ENCODE measurements at places on chromosomes 7 and 10.

DNA sequence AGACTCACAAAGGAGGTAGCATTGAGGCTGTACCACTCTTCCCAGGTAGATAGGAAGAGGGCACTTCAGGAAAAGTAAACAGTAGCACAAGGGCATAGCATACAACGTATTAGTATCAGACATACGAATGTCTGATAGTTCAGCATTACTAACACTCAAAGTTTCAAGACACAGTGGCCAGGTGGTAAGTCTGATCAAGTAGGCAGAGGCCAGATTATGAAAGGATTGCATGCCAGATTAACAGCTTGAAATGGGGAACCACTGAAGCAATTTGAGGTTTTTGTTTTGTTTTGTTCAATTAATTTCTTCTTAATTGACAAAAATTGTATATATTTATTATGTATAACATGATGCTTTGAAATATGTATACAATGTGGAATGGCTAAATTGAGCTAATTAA is 45.7 kb upstream of the IL6 start:
- no peak for DNase-seq

- no peak for DNase-seq
These were observed 6.7 kb upstream of the ZNF33B start for GRCh38 chr10:42645103-42645502.

DNA sequence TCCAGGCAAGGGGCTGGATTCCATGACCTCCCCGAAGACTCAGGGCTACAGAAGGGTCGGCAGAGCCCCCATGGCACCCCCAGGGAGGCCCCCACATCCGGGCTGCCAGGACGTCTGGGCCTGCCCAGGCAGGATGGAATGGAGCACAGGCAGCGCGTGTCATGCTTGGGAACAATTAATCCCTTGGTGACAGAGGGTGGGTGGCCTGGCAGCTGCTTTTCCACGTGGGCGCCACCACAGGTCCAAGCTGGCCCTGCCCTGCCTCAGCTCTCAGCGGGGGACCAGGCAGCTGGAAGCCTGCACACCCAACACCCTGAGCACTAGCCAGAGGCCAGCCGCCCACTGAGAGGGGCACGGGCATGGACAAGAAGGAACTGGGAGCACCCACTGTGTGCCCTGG is 11.4 kb downstream of the ELN start:
- no peak for DNase-seq

GRCh38 chr7:50696810-50697582 is 85.7 kb downstream of the GRB10 start:
- no peak for DNase-seq

DNA sequence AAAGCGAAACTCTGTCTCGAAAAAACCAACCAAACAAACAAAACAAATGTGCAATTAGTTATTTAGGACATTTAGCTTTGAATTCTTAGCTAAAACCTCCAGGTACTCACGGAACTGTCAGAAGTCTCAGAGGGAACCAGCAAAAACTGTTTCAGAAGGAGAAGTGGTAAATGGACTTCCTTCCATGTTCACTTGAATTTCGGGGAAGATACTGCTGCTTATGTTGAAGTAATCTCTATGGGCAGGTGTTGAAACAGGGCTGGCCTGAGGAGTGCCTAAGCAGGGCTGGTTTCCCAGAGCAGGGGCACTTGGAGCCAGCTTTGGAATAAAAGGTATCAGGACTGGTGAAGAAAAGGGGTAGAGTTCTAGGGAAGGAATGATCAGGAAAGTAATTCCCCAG is 2.4 kb upstream of the EXOC6 start:
- no peak for DNase-seq

DNA sequence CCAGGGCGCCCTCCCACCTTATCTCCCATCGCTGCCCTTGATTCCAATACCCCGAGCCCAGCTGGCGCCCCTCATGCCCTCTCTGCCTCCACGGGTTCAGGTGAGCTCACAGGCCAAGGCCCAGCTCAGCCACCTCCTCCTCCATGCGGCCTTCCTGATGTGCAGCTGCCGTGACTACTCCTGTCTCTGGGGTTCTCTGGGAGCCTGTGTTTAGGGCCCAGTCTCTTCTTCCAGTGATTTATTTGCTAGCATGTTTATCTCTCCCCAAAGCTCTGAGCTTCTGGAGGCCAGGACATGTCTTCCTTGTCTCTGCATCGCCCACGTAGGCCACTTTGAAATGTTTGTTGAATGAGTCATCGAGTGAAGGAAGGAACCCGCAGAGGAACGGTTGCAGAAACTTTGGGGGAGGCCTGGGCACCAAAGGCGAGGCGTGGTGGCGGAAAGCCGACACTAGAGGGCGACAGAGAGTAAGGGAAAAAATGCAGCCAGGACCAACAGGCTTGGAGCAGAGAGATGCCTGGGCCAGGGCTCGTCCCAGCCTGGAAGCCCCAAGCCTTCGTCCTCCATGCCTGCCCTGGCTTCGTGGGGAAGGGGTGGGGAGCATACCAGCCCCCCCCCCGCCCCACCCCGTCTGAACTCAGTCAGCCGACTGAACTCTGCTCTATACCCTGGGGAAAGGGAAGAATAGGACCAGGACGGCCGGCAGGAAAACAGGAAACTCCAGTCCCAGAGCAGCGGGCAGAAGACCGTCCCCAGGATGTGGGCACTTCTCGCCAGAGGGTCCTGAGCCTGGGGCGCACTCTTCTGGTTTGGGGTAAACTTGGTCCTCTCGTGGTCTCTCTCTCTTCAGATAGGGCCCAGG is 10.9 kb upstream of the HSPB1 start:
- DNase-seq: no peak

- no peak for DNase-seq
These were observed 152.7 kb downstream of the ANK3 start for GRCh38 chr10:60236869-60237524.

Measured in NCI-H187 treated with DMSO at 0.1 percent for 48 hours (cell line).